ENCODE measurements at places on chromosomes 7 and 10. TPM values are rescaled to one million over a fixed set of nuclear protein-coding genes. Genes with fewer than 3 reads are reported as not detected.

The TUBAL3 gene
- total RNA-seq: 0.22 TPM

DNA sequence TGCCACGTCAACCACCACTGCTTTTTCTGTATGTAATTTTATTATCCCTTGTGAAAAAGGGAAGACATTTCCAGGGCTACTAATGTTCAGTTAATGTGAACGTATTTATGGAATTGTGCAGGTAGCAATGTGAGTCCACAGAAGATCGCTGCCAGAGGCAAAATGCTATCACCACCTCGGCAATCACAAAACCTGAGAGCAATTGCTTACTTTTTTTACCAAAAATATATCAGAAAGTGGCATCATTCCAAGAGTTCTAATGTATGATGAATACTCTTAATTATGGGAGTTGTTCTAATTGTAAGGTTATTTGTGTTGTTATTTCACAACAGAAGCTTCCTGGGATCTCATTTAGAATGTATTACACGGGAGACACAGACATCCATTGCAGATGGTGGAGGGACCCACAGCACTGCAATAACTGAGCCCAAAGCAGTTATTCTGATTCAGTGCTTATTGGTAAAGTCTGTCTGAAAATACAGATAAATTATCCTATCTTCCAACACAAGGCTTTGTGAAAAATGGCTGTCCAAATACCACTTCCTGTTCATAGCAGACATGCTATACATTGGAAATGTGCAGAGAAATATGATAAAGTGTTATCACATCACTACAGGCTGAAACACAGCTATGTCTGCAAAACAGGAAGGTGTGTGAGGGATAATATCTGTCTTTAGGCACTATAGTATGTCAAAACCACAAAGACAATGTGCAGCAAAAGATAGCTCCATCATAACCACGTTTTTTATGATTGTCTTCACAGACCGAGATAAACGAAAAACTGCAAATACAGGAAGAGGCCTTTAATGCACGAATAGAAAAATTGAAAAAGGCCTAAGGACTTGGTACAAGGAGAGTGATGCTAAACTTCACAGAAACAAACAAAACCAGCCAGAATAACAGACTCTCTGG, 102.7 kb downstream of the CABCOCO1 start:
- DNase-seq: no peak

GRCh38 chr7:134427896-134428295, 31.0 kb downstream of the AKR1B1 start:
- DNase-seq: no peak

DNA sequence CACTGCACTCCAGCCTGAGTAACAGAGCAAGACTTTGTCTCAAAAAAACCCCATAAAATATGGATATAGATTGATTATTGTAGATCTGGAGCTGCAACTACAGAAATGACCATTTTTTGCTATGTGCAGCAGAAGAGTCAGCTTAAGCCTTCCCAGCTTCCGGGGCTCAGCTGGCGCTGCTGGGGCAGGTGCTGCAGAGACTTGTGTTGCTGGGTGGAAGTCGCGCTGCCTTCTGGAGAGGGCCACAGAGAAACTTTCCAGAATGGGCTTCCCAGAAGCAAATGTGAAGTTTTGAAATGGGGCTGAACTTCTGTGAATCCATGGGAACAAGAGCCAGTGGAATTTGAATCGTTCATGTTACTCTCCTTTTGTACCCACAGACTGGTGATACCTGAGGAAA, 37.3 kb upstream of the RSBN1L start:
- DNase-seq: no peak

- DNase-seq: peak; percentile 82
Observed at GRCh38 chr7:90178679-90179278, 24.5 kb downstream of the STEAP1 start.
